ENCODE measurements at places on chromosomes 2 and 18.
A peak's percentile ranks its signal among the peaks of the same experiment; 100 is the strongest.

DNA sequence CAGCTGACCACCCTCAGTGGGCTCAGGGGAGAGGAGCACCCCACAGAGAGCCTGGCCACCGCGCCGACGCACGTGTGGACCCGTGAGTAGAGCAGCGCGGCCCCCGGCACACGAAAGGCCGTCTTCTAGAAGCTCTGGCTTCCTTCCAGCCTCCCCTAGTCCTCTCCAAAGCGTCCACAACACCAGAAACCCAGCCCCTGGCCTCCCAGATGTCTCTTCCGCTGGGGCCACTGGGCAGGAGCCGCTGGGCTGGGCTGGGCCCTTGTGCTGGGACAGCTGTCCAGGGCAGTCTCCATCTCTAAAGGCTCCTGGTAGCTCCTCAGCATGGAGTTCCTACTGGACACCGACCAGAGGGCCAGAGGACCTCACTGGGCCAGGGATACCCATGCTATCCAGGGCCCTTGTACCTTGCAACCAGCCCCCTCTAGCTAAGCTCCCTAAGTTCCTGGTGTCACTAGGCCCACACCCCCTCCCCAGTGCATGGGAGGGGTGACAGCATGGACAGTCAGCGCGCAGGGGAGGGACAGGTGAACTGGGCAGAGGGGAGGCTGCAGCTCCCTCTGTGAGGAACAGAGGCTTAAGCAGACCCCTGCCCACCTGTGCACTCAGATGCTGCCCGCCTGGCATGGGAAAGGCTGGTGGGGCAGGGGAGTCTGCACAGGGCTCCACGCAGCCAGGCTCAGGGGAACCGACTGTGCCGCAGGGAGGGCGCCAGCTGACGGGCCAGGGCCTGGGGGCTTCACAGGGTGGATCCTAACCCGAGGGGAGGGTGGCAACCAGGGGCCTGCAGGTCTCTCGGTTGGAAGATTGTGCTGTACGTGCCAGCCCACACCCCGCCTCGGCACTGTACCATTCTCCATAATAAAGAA lies 32.9 kb downstream of the MTERF4 start:
- DNase-seq: no peak

DNA sequence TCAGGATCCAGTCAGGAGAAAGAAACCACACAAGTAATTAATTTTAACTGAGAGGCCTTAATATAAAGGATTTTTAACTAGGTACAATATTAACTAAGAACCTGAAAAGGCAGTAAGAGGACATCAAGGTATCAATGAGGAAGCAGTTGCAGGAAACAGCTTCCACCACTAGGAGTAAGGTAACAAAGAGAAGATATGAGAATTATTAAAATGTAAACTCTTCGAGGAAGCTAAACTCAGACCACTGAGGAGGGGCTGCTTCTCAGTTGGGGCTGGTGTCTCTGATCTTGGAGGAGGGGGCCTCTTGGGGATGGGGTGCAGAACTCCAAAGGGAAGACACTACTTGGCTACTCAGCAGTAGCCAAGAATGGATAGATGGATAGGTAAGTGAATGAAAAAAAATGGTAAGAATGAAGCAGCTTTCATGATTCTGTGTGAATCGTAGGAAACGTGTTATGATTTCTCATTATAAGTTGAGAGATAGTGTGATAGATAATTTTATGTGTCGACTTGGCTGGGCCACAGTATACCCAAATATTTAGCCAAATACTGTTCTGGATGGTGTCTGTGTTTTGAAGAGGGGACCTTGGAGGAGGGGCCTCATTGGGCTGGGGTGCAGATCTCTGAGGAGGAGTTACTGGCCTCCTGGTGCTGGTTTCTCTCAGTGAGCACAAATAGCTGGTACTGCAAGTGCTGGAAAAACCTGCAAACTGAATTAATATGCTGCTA lies 547.7 kb upstream of the LRRTM1 start:
- no peak for DNase-seq

- no peak for DNase-seq
These were observed 377.2 kb downstream of the LRATD1 start for GRCh38 chr2:15009681-15010080.

GRCh38 chr2:62824388-62824787 lies 118.9 kb downstream of the EHBP1 start:
- DNase-seq: no peak

GRCh38 chr2:166375736-166376487 lies at the start of gene SCN9A:
SCN9A (minus strand) TSS chr2:166375944; CDS start chr2:166311756, 64,188 bp downstream.
- peak; percentile 14 for DNase-seq

DNA sequence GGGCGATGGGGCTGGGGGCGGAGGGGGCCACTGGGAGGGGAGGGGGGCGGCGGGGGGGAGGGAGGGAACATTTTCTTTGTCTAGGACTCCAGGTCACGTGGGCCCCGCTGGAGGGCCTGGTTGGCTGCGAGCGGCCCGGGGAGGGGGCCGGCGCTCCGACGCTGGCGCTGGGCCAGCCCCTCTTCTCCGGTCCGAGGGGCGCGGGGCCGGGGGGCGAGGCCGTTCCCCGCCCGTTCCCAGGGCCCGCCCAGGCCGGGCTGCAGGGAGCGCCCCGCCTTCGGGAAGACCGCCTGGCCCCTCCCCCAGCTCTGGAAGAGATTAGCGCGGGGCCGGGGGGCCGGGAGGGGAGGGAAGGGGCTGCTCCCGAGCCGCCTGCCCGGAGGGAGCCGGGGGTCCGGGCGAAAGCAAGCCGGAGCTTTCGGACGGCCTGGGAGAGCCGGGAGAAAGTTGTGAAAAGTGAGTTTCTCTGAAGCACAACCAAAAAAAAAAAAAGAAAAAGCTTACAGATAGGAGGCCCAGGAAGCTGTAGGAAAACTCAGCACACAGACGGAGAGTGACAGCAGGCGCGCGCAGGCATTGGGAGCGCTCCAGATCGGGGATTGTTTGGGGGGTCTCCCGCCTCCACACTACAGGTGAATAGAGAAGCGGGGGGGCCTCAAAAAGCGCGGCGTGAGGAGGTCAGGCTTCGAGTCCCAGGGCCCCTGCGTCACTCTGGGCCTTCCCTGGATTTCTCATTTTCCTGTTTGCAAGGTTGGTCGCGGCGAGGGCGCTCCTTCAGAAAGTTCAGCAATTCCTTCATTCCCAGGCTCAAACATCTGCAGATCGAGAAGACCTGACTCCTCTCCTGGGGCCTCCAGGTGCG lies 84.1 kb upstream of the POMC start:
- no peak for DNase-seq

GRCh38 chr2:206526416-206526815 lies 83.1 kb downstream of the ADAM23 start:
- no peak for DNase-seq

DNA sequence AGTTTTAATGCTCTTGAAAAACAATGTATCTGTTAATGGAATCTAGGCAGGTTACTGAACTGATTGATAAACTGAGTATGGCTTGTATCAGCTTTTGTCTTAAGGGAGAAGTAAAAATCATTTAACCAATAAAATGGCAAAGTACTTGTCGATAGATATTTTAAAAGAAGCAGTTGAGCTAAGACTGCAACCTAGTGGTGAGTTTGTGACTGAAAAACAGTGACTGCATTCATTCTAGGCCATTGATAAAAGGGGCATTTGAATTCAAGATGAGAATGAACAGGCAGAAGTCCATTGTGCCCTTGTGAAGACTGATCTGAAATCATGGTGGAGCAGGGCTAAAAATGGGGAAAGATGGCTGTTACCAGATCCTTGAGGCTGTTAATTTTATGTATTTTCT lies 59.4 kb upstream of the MSTN start:
- DNase-seq: no peak

DNA sequence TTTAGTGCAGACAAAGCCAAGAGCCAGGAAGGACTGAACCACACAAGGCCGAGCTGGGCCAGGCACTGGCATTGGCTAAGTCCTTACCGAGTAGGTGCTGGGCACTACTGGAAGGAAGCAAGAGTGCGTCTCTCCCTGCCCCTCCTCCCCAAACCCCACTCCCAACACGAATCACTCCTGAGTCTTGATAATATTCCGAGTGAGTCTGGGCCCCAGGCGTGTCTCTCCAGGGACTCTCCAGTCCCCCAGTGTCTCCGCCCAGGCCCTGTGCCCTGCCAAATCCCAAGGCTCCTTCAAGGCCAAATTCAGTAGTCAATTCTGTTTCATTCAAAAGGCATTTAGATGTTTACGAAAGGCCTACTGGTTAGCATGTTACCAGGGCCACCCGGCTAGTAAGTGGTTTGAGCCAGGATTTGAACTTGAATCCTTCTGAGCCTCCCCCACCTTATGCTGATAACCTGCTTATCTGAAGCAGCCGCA lies 82.8 kb downstream of the GLI2 start:
- DNase-seq: no peak

GRCh38 chr2:121969766-121970639 lies 214.6 kb downstream of the TSN start:
- DNase-seq: no peak

DNA sequence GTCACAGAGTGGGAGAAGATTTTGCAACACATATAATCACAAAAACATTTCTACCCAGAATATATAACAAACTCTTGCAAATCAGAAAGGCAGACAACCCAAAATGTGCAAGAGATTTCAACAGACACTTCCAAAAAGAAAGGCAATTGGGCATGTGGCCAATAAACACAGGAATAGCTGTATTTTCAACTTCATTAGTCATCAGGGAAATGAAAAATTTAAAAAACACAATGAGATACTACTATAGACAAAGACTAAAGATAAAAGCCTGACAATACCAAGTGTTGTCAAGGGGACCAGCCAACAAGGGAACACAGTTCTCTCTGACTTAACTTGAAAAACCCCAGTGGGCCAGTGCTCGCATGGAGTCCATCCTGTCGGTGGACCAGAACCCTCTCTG lies 40.5 kb downstream of the MTHFD2 start:
- no peak for DNase-seq

- DNase-seq: no peak
These were observed 263.9 kb downstream of the FIGN start for GRCh38 chr2:163471947-163472346.

- no peak for DNase-seq
These were observed 34.7 kb upstream of the CALCRL start for GRCh38 chr2:187482796-187483195.

GRCh38 chr2:12455661-12456060 lies 261.1 kb upstream of the TRIB2 start:
- DNase-seq: no peak

- DNase-seq: no peak
These were observed 306.0 kb downstream of the MTX2 start for GRCh38 chr2:176575237-176575744.

- no peak for DNase-seq
These were observed 21.7 kb downstream of the METTL21A start for GRCh38 chr2:207603486-207603885.

DNA sequence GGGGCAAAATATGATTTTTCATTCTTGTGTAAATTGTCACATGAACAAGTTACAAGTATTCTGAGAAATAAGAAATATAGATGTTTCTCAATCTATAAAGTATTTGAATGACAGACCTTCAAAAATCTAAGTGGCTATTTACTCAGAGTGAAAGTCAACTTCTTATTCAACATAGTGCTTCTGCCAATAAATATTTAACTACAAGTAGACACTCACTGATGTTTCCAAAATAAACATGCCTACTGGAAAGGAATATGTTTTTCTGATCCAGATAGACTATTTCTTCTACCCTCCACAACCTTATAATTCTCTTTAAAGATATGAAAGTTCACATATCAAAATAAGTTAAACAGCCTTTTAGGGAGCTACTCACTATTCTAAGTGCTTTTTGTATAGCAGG lies 296.3 kb downstream of the DSC3 start:
- no peak for DNase-seq

- DNase-seq: no peak
These were observed 530.7 kb downstream of the ZNF804A start for GRCh38 chr2:185128996-185129395.

DNA sequence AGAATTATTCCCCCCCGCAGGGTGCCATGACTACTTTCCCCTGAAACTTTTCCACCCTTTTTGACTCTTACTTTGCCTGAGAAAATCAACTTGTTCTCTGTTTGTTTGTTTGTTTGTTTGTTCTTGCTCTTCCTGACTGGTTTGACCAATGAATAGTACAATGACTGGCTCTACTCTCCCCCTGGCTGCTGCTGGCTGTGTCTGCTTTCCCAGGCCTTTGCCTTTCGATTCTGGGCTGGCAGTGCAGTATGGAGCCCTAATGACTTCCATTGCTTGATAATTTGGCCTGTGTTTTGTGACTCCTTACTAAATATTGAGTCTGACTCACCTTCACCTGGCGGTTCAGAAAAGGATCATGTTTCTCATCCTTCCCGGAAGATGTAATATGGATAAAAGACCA lies 241.1 kb downstream of the TMEM182 start:
- no peak for DNase-seq

GRCh38 chr2:6973895-6974545 lies 56.8 kb downstream of the RNF144A start:
- no peak for DNase-seq

DNA sequence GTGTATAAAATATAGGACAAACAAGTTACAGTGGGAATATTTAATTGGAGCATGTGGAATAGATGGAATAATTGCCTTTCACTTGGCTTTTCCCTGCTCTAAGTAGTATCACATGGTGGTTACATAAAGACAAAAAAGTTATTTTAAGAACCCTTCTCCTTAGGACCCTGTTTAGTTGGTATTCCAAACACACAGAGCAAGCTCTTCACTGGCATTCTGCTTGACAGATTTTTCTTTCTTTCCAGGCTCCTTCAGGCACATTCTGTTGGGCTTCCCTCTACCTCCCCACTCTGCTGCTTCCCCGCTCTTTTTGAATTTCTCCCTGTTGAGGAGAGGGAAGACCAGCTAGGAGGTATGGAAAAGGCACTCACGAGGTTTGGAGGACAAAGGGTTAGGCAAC lies 29.0 kb upstream of the DARS1 start:
- DNase-seq: no peak

- no peak for DNase-seq
These were observed 136.9 kb downstream of the COPS8 start for GRCh38 chr2:237222601-237223041.

GRCh38 chr2:12192762-12193161 lies 446.3 kb downstream of the LPIN1 start:
- DNase-seq: no peak

GRCh38 chr2:10535703-10536102 lies 87.6 kb upstream of the ODC1 start:
- DNase-seq: no peak

GRCh38 chr18:52569492-52569891 lies 229.5 kb downstream of the DCC start:
- DNase-seq: no peak

- no peak for DNase-seq
These were observed 17.5 kb downstream of the C1D start for GRCh38 chr2:68045342-68045741.

GRCh38 chr18:49352321-49352720 lies 108.1 kb downstream of the DYM start:
- DNase-seq: no peak

DNA sequence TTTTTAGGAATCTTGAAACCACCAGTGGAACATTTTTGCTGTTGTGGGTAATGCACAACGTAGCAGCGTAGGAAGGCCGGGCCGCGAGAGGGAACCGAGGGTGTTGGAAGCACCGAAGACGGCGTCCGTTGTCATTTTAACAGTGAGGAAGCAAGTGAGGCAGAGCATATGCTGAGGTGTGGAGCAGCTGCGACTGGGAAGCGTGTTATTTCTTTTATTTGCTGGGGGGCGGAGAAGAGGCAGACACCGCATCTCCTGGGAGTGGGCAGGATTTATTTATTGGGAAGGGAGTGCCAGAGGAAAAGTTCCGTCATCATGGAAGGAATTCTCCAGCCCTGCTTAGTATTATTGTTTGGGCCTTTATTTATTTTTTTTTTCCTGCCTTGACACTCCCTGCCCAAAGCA lies 232.8 kb downstream of the KLHL29 start:
- DNase-seq: no peak

- no peak for DNase-seq
These were observed 85.6 kb upstream of the SLC35G4 start for GRCh38 chr18:11523804-11524203.

All from cortex of kidney (tissue), 1 donor.